SW 1271 (cell line): ENCODE measurements at places on chromosomes 7 and 10.

DNA sequence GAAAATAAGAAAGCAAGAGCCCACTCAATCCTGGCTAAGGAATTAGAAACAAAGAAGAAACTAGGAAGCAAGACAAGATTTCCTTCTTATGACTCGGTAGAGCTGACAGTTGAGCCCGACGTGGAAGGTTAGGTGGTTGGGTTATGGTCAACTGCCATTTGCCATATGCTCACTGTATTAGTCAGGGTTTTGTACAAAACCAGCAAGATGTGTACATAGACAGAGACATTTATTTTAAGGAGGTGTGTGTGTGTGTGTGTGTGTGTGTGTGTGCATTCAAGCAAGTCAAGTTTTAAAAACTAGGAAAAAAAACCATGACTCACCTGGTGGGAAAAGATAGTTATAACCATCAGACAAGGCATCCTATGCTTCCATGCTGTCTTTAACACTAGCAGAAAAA is 158.5 kb downstream of the VPS50 start:
- DNase-seq = no peak

DNA sequence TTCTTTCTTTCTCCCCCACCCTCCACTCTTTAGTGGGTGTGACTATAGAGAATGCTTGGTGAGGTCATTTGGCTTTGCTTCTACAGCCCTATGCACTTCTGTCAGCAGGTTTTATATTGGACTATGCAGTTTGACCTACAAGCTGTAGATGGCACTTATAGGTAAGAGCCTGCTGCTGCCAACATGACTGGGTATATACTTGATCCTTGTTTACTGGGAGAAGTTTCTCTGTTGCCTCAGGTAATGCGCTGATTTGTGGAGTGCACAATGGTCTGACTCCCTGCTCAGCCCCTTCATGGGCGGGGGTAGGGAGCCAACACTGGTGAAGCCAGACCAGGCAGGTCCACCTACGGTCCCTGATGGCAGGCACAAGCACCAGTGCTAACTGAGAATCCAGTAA is 33.7 kb upstream of the C7orf33 start:
- no peak for DNase-seq

DNA sequence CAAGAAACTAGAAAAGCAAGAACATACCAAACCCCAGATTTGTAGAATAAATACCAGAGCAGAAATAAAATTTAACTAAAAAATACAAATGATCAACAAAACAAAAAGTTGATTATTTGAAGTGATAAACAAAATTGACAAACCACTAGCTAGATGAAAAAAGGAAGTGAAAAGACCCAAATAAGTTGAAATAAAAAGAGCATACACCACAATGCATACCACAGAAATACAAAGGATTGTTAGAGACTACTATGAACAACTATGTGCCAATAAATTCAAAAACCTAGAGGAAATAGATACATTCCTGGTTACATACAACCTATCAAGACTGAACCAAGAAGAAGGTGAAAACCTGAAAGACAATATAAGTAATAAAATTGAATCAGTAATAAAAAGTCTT is 333.4 kb downstream of the SH2D4B start:
- DNase-seq = no peak

DNA sequence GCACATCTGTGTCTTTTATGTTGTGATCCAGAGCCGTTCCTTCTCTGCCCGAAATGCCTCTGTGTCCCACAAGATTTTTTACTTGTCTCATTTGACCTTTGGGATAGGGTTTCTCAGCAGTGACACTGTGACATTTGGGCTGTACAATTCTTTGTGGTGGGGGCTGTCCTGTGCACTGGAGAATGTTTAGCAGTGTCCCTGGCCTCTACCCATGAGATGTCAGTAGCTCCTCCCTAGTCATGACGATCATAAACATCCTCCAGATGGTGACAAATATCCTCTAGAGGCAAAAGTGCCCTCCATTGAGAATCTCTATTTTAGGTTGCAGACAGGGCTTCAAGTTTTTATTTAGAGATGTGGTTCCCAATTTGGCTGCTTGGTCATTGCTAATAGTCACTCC is 91.3 kb downstream of the PPP1R17 start:
- no peak for DNase-seq

DNA sequence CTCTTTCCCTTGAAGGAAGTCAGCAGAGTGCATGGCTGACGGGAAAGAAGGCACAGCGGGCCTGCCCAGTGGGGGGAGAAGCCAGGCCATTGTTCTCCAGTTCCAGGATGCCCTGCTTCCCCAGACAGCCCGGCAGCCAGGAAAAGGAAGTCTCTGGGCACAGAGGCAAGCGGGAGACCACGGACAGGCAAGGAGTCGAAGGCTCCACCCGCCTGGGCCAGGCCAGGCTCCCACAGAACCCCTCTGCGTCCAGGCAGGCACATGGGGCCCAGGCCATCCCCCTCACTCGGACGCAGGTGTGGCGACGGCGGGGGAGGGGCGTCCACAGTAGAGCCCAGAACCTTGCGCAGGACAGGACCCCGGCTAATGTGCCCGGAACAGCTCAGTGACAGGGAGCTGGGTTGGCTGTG is 8.7 kb downstream of the GPR146 start:
- DNase-seq = no peak

GRCh38 chr10:68074031-68074774 is 880 bp downstream of the HERC4 start:
- no peak for DNase-seq

DNA sequence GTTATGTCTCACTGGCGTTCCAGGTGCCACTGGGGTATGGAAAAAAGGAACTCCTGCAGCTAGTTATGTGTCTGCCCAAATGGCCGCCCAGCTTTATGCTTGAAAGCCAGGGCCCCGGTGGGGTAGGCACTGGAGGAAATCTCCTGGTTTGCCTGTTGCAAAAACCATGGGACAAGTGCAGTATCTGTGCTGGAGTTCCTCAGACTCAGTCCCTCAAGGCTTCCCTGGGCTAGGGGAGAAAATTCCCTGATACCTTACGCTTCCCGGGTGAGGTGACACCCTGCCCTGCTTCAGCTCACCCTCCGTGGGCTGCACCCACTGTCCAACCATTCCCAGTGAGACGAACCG is 90.3 kb upstream of the CDK6 start:
- no peak for DNase-seq

GRCh38 chr7:96649981-96650380 is 59.7 kb downstream of the SEM1 start:
- no peak for DNase-seq

GRCh38 chr7:126569402-126569801 is 683.3 kb downstream of the GRM8 start:
- no peak for DNase-seq

DNA sequence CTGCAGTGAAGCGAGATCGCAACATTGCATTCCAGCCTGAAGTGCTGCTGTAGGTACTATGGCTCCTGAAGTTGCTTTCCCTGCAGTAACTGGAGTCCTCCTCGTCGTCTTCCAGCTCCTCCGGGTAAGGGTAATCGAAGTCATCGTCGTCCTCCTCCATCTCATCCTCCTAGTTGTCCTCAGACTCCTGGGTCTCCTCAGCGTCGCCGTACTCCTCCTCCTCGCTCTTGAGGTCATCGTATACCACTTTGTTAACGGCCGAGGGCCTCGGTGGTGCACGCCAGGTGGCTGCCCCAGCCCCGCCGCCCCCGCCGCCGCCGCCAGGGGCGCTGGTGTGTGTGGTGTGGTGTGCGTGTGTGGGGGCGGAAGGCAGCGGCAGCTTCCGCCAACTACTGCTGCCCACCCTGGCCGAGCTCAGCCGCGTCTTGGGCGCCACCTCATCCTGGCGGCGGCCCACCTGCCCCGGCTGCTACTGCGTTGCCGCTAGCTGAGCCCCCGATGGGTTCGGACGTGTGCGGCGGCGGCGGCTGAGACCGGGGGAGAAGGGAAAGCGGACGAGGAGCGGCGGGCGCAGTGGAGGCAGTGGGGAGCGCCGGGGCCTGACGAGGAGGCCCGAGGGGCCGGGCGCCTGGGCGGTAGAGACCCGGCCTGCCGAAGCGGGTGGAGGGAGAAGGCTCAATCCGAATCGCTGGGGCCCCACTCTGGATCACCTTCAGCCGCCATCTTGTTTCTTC is 11.8 kb upstream of the ACBD5 start:
- DNase-seq = peak; percentile 67

DNA sequence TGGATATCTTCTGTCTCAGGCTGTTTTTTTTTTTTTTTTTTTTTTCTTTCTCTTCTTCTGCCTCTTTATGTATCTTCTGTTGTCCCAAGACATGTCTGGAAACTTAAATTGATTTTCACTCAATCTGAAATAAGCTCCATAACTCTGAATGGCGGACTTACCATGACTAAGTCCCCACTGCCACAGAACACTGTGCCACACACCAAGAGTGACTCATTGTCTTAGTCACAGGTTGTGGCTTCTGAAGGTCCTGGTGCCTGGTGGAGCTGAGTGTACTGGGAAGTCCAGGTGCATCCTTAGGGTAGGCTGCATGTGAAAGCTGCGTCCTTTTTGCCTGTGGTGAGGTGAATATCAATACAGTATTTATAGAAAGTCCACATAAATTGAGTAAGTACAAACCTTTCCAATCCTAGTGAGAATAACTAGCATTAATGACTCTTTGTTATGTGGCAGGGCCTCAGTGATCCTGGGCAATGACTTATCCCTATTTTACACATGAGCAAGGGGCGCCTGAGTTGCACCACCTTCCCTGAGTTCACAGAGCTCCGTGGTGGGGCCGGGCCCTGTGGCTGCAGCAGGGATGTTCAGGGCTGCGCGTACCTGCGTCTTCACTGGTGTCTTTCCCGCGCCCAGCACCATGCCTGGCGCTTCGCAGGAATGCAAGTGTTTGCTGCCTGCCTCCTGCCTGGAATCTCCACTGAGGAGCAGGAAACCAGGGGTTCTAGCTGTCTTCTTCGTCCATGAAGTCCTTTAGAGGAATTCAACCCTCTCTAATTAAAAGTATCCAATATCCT is 4.3 kb downstream of the PFKP start:
- peak; percentile 81 for DNase-seq

GRCh38 chr7:244974-245373 is 45.0 kb upstream of the FOXL3 start:
- no peak for DNase-seq

DNA sequence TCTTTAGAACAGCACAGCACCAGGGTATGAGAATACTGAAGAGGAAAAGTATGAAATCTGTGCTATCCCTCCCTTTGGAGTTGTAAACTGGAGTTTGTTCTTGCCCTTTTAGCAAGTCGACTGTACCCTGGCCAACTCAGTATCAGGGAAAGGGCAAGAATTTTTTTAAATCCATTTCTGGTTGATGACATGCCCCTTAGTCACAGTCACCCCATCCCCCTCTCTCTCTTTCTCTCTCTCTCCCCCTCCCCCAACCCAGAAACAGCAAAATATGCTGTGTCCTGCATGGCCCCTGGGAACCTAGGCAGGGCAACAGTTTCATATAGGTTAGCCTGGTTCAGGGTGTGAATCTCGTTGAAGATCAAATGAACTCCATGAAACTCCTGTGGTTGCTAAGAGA is 177.7 kb upstream of the ADO start:
- no peak for DNase-seq

- DNase-seq = no peak
Observed at GRCh38 chr10:77377034-77377433, 260.6 kb downstream of the KCNMA1 start.

DNA sequence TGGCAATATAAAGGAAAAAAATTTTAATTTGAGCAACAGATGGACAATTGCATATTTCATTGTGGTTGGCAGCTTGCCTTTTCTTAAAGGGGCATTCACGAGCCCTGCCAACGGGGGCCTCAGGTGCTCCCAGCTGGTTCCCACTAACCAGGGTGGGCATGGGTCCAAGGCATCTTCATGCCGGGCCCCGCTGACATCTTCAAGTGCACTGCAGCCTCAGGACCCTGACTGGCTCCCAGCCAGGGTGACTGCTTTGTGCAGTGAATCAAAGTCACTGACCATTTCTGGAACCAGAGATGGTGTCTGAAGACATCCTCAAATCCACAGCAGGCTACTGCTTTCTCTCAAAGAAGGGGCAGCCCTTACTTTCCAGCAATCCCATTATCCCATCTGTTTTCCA is 275.2 kb upstream of the MGMT start:
- no peak for DNase-seq

DNA sequence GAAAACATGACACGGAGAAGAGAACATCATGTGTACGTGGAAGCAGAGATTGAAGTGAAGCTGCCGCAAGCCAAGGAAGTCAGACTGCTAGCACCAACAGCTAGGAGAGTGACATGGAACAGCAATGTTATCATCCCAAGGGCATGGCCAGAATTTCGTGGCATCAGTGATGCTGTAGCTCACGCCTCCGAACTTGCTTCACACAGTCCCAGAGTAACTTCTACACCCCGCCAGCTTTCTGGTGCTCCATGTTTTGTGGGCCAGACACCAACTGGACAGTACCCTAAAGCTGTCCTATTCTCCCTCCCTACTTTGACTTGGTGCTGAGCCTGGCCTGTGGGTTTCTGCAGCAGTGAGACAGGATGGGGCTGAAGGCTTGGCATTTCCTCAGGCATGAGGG is 33.0 kb upstream of the EMX2 start:
- DNase-seq = no peak

GRCh38 chr10:3935933-3936359 is 150.9 kb upstream of the KLF6 start:
- DNase-seq = no peak

- DNase-seq = no peak
Observed at GRCh38 chr7:150402671-150403321, 23.7 kb downstream of the ZNF775 start.

DNA sequence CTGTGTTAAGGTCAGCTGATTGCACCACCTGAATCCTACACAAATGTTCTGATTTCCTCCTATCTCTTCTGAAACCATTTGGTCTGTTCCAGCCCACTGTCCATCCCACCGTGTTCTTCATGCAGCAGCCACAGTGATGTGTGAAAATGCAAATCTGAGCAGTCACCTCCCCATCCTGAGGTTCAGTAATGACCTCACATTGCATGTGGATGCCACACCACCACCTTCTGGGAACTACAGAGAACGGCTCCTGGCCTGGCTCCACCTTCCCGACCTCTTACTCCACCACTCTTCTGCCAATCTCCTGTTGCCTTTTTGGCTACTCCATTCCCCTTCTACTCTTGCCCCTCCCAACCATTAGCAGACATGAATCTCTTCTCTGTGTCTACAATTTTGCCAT is 244.4 kb downstream of the TNS3 start:
- no peak for DNase-seq

GRCh38 chr10:88107296-88108097 is 244.1 kb downstream of the PTEN start:
- no peak for DNase-seq

DNA sequence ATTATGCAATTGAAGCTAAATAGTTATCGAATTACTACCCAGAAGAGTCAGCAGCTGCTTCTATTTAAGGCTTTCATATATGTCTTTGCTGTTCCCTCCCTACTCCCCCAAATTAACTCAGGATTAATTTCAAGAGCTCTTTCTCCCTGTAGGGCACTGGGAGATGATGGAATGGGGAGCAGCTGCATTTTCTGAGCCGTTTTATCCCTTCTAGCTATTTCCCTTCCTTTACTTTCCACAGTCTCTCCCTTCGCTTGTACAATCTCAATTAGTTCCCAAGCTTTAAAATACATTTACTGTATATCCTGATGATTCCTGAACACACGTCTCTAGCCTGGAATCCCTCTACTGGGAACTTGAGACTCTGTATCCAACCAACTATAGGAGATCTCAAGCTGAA is 19.8 kb upstream of the TSPAN12 start:
- no peak for DNase-seq

- DNase-seq = no peak
Observed at GRCh38 chr7:54831046-54831643, 72.1 kb upstream of the SEC61G start.

GRCh38 chr10:21975378-21975990 is 28.0 kb downstream of the DNAJC1 start:
- no peak for DNase-seq

- no peak for DNase-seq
Observed at GRCh38 chr10:58107506-58107905, 160.2 kb downstream of the IPMK start.
